ENCODE measurements at places on chromosomes 13 and 19.

GRCh38 chr19:12574036-12574435 lies 22.8 kb upstream of the ZNF564 start:
- DNase-seq, result no peak

DNA sequence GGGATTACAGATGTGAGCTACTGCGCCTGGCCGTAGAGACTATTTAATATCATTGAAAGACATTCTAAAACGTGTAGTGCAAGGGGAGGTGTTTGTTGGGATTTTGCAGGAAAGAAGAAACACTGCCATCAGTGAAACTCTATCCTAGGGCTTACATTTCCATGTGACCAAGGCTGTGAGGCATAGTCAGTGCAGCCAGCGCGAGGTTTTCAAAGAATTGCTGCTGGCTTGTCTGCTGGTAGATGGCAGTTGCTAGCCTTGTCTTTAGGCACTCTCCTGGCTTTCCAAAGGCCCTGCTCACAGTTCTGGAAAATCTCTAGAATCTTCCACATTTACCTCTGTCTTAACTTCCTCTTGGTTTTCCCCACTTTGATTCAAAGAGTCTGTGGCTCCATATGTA lies 77.5 kb downstream of the GPC6 start:
- DNase-seq, result no peak

GRCh38 chr13:33308863-33309262 lies 23.3 kb upstream of the STARD13 start:
- no peak for DNase-seq

- DNase-seq, result no peak
Measured at GRCh38 chr13:66483712-66484111, 746.4 kb downstream of the PCDH9 start.

GRCh38 chr19:13093407-13094105 lies 9.1 kb downstream of the LYL1 start:
- no peak for DNase-seq

DNA sequence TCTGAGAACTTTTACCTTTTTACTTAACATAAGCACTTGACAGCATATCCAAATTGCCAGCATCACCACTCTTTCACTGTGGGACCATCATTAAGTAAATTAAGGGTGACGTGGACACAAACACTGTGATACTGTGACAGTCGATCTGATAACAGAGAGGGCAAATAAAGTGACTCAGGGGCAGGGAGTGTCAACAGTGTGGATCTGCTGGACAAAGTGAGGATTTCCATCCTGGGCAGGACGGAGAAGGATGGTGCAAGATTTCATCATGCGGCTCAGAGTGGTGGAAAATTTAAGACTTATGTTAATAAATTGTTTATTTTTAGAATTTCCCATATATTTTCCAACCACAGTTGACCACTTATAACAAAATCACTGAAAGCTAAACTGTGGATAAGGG lies 60.0 kb upstream of the WDFY2 start:
- DNase-seq, result no peak

All from cortex of kidney (tissue), 1 donor.